Esophagus muscularis mucosa (tissue), 4 donors: ENCODE measurements at places on chromosomes 4 and X. TPM values are rescaled to one million over a fixed set of nuclear protein-coding genes. Genes with fewer than 3 reads are reported as not detected.

TFDP3 gene
- total RNA-seq: not detected

DNA sequence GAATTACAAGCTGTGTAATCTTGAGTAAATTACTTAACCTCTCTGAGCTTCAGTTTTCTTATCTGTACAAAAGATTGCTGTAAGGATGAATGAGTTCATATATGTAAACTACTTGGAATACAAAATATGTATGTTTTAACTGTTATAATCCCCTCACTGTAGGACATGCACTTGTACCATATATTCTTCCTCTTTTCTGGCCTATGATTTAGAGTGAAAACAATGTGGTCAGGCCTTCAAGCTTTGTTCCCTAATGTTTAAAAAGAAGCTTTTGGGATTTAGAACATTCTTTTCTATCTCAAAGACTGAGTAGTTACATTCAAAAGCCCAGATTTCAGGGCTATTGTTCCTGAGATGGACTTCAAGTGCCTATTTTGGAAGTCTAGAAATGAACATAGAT lies 26.7 kb upstream of the GPRIN3 start:
- H3K36me3 ChIP-seq: no peaks in the 10 kb centered on the region
- no peaks in the 10 kb centered on the region for H3K27me3 ChIP-seq
- DNase-seq: no peak
- peaks cover 6% of the 10 kb centered on the region for H3K4me1 ChIP-seq

SPANXA1 gene
- total RNA-seq: not detected

DNA sequence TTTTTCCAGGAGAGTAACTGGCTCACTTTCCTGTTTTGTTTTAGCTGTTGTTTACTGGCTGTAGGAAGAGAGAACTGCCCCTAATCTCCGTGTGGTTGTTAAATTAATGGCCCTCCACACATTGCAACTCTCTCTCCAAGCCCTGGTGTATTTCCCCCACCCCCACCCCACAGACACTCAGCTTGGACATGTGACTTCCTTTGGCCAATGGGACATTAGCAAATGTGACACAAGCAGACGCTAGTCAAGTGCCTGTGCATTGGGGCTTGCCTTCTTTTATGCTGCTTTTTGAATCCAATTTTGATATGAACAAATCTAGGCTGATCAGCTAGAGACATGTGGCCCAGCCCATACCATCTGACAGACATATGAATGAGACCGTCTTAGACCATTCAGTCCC lies 59.6 kb upstream of the TAB3 start:
- H3K27me3 ChIP-seq: no peaks in the 10 kb centered on the region
- DNase-seq: no peak
- H3K4me1 ChIP-seq: no peaks in the 10 kb centered on the region
- no peak overlapping the region for H3K4me3 ChIP-seq
- no peak overlapping the region for H3K27ac ChIP-seq

GRCh38 chr4:95614684-95615205 lies 66.0 kb upstream of the UNC5C start:
- H3K27ac ChIP-seq: no peak overlapping the region
- H3K4me3 ChIP-seq: no peak overlapping the region
- no peak for DNase-seq
- H3K4me1 ChIP-seq: no peaks in the 10 kb centered on the region
- H3K27me3 ChIP-seq: no peaks in the 10 kb centered on the region
- no peaks in the 10 kb centered on the region for H3K36me3 ChIP-seq

- H3K36me3 ChIP-seq: no peaks in the 10 kb centered on the region
- H3K4me3 ChIP-seq: no peak overlapping the region
- no peak for DNase-seq
Measured at GRCh38 chrX:11913001-11913400, 155.0 kb downstream of the MSL3 start.

CSAG2 gene
- not detected for total RNA-seq

TRPC3 gene
- 0.42 TPM for total RNA-seq
